Activated CD4-positive, alpha-beta T cell treated with anti-CD3 and anti-CD28 coated beads, Interleukin-2, amount 10 ng/mL, durations not matched to agents 24 days and 14 days (primary cell): ENCODE measurements at places on chromosomes 4 and X. TPM values are rescaled to one million over a fixed set of nuclear protein-coding genes. Genes with fewer than 3 reads are reported as not detected.

DNA sequence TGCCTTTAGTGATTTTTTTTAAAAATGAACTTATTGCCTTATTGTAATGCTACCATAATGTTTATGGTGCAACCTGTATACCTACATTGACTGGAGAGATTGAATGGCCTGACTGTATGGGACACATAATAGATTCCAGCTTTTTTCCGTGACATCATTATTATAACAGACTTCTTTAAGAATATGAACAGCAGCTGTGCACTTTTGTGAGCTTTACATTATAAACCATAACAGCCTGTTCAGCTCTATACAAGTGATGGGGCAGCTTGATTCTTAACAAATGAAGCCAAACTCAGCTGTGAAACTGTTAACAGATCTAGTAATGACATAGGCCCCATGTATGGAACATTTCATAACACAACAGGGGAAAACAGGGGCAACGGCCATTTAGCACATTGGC, 187.0 kb downstream of the BMPR1B start:
- no peak for DNase-seq

DNA sequence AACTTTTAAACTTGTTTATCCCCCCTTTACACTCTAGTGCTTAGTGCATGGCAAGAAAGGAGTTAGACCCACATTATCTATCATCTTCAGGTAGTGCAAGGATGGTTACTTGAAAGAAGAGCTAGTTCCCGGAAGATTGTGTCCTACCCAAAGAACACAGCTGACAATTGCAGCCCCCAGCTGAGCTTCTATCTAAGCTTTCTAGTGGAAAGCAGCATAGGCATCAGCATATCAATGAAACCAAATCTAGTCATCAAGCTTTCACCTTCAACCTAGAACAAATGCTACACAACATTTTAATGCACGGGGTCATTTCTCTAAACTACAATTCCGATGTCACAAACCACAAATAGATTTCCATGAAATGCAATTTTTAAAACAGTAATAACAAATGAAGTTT, 88.9 kb upstream of the TFDP3 start:
- DNase-seq = no peak

DNA sequence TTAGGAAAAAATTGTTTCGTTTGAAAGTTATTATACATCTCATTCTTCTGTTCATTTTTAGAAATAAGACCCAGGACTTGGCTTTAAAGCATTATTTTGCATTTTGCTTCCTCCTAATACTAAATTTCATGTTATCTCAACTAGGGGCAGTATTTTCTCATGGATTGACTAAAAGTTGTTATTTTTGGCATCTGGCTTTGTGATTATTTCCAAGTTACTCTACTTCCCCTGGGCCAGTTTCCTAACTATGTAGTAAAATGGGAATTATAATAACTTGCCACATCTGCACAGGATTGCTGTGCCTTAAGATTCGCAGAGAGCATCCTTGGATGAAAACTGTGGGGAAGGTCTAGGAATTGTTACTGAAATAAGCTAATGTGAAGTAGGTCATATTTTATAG, 3.0 kb downstream of the RBPJ start:
- no peak for DNase-seq

The TIGD4 gene
- 0.28 and 0.31 TPM in 2 replicates for total RNA-seq

GRCh38 chr4:99708551-99708950, 50.9 kb upstream of the C4orf54 start:
- no peak for DNase-seq

GRCh38 chr4:57494821-57495220, 384.6 kb upstream of the IGFBP7 start:
- DNase-seq = no peak

The ZNF157 gene
- total RNA-seq = 0.31 and 0.40 TPM in 2 replicates
